Activated CD4-positive, CD25-positive, alpha-beta regulatory T cell treated with anti-CD3 and anti-CD28 coated beads, Interleukin-2, amount 50 U/mL, for 72 hours (primary cell): ENCODE measurements at places on chromosomes 2 and 18.
A peak's percentile ranks its signal among the peaks of the same experiment; 100 is the strongest.

DNA sequence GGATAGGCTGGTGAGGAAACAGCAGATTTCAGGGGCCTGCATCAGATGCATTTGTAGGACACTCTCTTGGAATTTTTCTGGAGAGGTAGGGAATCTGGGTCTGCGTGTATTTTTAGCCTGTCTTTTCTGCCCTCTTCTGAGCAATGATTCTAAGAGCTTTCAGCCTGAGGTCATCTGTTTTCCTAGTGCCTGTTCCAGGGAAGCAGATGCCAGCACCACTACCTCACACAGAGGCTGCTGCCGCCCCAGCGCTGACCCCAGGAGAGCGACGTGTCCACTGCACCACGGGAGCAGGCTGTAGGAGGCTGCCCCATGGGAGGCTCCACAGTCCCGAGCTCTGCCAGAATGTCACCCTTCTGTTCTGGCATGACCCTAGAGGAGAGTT is 316.5 kb downstream of the CYP26B1 start:
- no peak for DNase-seq

DNA sequence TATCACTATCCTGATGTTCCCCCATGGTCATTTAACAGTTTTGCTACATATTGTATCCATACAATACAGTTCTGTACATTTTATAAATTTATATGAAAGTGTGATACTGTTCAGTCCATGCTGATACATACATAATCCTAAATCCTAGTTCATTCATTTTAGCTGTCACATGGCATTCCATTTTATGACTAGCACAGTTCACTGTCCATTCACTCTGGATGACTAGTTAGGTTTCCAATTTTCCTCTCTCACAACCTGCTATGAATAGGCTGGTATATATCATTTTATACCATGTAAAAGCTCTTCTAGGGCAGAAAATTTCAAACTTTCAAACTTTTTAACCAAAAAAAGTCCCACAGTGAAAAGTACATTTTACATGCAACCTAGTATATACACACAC is 15.2 kb downstream of the SMAD2 start:
- no peak for DNase-seq

DNA sequence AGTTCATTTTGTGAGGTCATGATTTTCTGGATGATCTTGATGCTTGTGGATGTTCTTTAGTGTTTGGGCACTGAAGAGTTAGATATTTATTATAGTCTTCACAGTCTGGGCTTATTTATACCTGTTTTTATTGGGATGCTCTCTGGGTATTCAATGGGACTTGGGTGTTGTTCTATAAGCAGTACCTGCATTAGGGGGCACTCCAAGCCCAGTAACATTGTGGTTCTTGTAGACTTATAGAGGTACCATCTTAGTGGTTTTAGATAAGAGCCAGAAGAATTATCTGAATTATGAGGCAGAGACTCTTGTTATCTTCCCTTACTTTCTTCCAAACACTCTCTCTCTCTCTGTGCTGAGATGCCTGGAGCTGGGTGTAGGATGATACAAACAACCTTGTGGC is 470.0 kb downstream of the PIK3C3 start:
- no peak for DNase-seq

GRCh38 chr2:81940266-81940955 is 1635.9 kb upstream of the LRRTM1 start:
- no peak for DNase-seq

- no peak for DNase-seq
Observed at GRCh38 chr2:3177891-3178577, 199.6 kb downstream of the EIPR1 start.

GRCh38 chr2:122805346-122805745 is 1049.9 kb downstream of the TSN start:
- no peak for DNase-seq

DNA sequence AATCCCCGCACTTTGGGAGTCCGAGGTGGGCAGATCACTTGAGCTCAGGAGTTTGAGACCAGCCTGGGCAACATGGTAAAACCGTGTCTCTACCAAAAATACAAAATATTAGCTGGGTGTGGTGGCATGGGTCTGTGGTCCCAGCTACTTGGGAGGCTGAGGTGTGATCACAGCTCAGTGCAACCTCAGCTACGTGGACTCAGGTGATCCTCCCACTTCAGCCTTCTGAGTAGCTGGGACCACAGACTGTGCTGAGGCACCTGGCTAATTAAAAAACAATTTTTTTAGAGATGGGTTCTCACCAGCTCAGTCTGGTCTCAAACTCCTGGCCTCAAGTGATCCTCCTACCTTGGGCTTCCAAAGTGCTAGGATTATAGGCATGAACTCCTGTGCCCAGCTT is 23.4 kb downstream of the ANKRD12 start:
- DNase-seq: no peak

DNA sequence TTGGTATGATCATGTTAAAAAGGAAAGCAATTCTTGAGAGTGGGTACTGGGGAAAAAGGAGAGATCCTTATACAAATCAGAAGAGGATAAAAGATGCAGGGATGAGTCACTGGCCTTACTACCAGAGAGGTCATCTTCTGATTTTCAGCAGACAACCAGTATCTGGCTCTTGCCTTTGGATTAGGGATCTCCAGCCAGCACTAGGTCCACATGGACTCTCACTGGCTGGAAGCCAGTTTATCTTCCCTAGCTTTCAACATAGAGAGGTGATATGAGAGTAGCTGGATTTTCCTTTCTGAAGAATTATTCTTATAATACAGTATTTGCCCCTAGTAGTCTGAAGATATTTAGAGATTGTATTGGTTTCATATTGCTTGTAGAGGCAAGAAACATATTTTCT is 30.2 kb downstream of the CERKL start:
- no peak for DNase-seq

- DNase-seq: no peak
Observed at GRCh38 chr18:8793445-8794155, 88.2 kb downstream of the MTCL1 start.

- peak; percentile 27 for DNase-seq
Observed at GRCh38 chr2:240514631-240515030, 43.2 kb downstream of the ANKMY1 start.

GRCh38 chr2:138035608-138036217 is 71.4 kb downstream of the HNMT start:
- no peak for DNase-seq

GRCh38 chr2:29246383-29247300 is 131.4 kb downstream of the CLIP4 start:
- no peak for DNase-seq

GRCh38 chr2:15811367-15811766 is 129.0 kb upstream of the MYCN start:
- DNase-seq: no peak

- DNase-seq: no peak
Observed at GRCh38 chr2:219709331-219709761, 81.9 kb downstream of the SLC4A3 start.

DNA sequence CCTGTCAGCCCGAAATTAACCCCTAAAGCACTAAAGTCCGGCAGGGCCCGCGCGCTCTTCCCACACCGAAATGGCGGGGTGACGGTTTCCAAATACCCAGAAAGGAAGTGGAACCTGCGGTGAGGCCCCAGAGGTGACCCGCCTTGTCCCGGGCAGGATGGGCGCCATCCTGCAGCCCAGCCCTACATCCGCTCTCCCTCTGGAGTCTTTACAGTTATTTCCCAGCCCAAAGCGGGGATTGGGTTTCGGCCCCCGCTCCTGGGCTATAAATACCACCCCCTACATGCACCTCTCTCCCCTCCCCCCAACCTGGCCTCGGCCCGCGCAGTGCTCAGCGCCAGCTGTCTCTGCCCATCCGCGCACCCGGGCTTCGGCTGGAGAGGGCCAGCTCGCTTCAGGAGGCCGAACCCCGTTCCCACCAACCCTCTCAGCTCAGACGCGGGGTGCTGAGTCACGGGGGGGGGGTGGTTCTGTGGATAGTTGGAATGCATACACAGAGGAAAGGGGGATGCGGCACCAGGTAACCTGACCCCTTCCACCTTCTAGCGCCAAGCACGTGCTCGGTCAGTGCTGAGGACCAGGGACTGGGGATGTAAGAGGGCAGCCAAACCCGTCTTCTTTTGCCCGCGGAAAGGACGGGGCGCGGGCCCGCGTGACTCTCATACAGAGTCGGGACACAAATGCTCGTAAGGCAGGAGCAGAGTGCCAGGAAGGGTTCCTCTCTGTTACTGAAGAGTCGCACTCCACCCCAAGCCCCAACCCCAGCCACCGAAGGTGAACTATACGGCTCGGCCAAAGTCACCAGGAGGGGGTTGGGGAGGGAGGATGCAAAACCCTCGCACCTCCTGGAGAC is at the start of gene TUBA4B:
Gene TUBA4B (plus strand): TSS at position 344 of the 853 bp plus-strand sequence. CDS start 165 bp downstream, at position 509.
- peak; percentile 61 for DNase-seq

DNA sequence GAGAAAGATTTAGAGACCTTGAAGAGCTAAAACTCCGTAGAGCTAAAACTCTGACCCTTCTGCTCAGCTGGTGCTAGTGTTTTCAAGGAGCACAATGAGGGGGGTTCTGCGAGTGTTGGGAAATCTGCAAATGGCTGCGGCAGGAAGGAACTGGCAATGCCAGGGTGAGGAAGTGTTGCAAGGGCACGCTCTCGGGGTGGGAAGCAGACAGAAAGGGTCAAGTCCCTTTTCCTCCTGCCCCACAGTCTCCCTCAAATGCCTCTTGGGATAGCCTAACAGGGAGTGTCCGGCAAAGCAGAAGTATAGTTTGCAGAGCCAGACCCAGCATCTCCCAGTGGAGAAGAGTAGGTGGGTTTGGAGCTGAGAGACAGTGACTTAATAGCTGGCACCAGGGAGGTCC is 60.5 kb downstream of the NCAPH start:
- DNase-seq: no peak

- no peak for DNase-seq
Observed at GRCh38 chr2:129050101-129050500, 731.4 kb upstream of the HS6ST1 start.

- no peak for DNase-seq
Observed at GRCh38 chr18:908758-909724, 4.4 kb downstream of the ADCYAP1 start.

DNA sequence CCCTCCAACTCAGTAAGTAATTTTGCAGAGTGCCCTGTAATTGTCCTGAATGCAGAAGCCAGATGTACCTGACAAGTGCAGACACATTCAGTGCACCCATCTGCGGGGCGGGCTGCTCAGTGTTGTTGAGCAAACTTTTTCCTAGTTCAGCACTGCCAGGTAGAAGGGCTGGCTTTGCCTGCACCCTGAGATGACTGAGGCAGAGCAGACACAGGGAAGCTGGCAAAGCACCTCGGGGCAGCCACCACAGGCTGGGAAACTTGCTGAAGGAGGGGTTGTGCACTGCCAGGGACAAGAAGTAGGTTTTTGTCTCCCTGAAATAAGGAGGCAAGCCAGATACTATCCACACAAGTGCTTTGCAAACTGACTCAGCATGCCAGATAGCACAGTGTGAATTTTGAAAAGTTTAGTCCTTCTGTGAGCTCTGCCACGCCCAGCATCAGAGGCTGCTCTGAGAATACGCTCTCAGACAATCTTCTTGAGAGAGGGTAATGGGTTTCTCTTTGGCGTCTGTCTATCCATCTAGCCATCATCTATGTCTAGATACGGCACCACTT is 62.3 kb downstream of the SOWAHC start:
- no peak for DNase-seq

GRCh38 chr2:36123995-36124394 is 231.6 kb upstream of the CRIM1 start:
- DNase-seq: no peak

DNA sequence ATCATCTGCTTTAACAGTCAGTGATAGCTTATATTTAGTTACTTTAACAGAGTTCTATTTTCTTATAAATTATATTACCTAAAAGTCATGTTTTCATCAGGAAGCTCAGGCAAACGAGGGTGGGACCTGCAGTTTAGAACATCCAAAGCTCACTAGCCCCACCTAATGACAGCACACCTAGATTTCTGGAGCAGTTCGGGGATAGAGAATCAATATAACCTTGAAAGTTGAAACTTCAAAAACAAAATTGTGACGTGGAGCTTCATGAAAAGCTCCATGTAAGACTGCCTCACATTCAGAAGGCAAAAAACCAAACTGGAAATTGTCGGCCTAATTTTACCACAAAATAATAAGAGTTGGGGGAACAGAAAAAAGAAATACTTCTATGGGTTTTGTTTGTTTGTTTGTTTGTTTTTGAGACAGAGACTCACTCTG is 185.9 kb upstream of the CCDC150 start:
- DNase-seq: no peak

DNA sequence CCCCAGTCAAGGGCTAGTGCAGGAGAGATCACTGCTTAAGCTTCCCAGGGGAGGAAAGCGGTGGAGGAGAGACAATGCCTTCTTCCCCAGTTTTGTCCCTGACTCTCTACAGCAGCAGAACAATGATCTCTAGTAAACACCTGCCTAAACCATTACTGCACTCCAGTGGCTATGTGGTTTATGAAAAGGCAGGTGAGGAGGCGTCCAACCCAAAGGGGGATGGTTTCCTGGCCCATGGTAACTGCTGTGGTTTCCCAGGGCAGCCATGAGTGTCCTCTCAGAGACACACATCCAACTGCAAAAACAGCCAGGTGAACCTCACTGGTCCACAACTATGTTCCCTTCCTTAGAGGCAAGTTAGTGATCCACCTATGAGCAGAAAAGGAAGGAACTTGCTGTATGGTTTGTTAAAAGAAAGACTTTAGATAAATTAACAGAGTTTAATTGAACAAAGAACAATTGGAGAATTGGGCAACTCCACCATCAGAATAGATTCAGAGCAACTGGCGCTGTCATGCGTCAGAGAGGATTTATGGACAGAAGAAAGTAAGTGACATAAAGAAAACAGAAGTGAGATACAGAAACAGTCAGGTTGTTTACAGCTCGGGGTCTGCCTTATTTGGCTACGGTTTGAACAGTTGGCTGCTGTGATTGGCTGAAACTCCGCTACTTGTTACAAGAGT is 4.8 kb upstream of the TTC39C start:
- no peak for DNase-seq

DNA sequence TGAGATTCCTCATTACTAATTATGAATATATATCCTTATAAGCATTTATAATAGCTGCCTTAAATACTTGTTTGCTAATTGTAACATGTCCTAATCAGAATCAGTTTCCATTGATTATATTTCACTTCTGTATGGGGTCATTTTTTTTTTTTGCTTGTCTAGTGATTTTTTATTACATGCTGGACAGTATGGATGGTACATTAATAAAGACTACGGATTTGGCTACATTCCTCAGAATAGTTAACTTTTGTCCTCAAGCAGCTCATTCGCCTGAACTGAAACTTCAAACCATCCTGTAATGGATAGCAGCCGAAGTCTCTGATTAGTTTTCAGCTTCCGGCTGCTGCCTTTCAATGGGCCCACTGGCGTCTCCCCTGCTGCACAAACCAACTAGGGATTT is 11.7 kb downstream of the TGIF1 start:
- no peak for DNase-seq

DNA sequence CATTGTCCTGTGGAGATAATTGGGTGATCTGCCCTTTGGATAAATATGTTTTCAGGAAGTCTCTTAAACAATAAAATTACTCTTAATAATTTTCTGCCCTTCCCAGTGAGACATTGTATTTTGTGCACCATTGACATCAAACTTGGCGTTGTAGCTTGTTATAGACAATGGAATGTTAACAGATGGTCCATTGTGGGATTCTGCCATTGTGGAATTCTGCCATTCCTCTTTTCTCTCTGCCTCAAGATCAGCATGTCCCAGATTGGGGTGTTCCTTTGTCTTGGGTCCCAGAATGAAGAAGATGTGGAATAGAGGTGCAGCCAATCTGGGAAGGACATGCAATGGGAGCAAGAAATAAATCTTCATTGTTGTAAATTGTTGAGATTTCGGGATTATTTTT is 15.1 kb upstream of the LDAH start:
- DNase-seq: no peak
